Jurkat, Clone E6-1 (cell line): ENCODE measurements at places on chromosomes 1 and 21.
A peak's percentile ranks its signal among the peaks of the same experiment; 100 is the strongest.

DNA sequence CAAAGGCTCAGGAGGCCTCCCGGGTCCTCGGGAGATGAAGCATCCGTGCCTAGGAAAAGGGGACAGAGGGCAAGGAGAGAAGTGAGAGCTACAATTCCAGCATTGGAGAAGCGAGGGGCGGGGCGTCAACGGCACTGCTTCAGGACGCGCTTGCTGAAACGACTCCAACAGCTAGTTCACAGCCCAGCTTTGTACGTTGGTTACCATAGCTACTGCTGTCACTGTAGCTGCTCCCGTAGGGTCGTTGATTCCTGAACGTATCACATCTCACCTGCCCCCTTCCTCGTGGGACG lies 63.1 kb downstream of the TOR1AIP2 start:
- no peak for DNase-seq

DNA sequence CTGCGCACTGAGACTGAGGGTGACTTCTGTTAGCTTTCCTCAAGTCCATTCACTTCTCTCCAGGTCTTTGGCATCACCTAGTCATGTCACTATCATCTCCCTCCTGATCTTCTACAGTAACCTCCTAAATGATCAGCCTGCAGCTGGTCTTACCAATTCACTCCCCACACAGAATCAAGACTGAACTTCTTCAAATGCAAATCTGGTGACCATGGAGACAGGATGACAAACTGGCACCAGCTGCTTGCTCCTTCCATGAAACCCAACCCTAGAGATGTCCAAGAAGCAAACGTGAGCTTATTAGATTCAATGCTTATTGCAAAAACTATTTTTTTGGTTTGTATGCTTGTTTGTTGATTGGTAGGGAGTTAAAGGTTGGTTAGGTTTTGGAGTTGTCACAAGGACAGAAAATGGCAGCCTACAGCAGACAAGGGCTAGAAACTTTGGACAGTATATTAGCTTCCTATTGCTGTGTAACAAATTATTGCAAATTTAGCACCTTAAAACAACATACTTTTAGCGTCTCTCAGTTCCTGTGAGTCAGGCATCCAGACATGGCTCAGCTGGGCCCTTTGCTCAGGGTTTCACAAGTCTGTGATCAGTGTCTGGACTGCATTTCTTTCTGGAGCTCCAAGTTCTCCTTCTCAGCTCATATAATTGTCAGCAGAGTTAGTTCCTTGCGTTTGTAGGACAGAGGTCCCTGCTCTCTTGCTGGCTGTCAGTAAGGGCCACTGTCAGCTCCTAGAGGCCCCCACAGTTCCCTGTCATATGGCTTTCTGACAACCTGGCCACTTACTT lies 53.3 kb upstream of the GJA8 start:
- no peak for DNase-seq

GRCh38 chr21:44477712-44478111 lies 22.4 kb downstream of the LRRC3 start:
- DNase-seq = no peak

DNA sequence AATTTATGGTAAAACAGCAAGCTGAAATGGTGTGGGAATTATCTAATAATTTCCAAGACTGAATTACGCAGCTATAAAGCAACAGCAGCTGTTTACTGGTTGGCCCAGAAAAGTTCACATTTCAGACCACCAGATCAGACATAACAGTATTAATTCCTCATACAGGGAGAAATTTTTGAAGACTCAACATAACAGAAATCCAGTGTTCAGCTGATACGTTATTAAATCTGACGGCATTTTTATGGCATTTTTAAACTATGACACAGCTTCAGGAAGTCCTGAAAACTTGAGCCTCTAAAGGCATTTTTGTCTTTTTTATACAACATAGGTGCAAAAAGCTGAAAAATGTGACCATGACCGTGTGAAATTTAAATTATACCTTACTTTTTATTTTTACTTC lies 91.2 kb downstream of the APP start:
- DNase-seq = no peak

- DNase-seq = no peak
Measured at GRCh38 chr1:56434025-56434424, 145.3 kb downstream of the PLPP3 start.

DNA sequence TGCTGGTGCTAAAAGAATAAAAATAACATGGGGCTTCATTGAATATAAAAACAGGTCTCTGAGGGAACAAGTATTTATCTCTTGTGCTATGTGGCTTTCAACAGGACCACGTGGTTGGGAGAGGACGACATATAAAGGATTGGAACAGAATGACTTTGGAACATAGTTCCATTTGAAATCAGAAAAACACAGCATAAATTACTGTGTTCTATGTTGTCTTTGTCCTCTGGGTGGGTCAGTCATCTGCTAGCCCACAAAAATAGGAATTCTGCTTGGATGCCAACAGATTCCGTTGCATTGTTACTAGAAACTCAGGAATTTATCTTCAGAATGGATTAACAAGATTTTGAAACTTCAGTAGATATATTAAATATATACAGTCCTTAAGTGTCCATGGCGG lies 5.9 kb downstream of the CEP85 start:
- no peak for DNase-seq

GRCh38 chr1:17502326-17502778 lies 37.1 kb upstream of the ARHGEF10L start:
- peak; percentile 46 for DNase-seq

DNA sequence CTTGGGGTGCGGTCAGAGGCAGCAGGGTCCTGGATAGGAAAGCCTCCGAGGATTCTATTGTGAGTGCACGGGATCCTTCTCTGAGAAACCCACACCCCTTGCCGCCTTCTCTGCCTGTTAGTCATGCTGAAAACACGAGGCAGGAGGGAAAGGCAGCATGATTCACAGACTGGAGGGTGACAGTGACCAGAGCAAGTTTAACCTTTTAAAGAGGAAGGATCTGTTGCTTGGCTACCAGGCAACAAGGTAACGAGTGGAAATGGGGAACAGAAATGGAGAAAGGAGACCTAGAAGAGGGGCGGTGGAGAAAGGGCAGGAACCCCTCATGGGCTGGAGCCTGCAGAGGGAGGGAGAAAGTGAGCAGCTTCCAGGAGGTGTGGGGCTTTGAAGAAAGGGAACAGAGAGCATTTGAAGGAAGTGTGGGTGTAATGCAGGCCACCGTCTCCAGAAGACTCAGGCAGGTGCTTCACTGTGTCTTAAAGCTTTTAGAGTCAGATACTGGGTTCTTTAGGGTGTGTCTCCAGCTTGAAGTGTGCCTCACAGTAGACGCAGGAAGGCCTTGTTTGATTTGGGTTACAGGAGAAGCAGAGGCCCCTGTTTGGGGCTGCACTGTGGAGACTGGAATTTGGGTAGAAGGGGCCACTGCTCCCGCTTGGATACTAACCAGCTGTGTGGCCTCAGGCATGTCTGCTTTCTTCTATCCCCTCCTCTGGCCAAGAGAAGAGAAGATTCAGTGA lies 19.1 kb downstream of the OPTC start:
- peak; percentile 26 for DNase-seq

- DNase-seq = no peak
Measured at GRCh38 chr21:32515874-32516273, 69.4 kb downstream of the TCP10L start.
